ENCODE measurements at places on chromosomes 7 and 10. TPM values are rescaled to one million over a fixed set of nuclear protein-coding genes. Genes with fewer than 3 reads are reported as not detected.

The CACNB2 gene
- 0.19 TPM for total RNA-seq

The ADAM22 gene
- 0.28 TPM for total RNA-seq

The SLIT1 gene
- total RNA-seq = under 0.01 TPM

The CCDC136 gene
- 7.6 TPM for total RNA-seq

The PRKG1 gene
- total RNA-seq = 17.8 TPM

The ANKRD1 gene
- 169 TPM for total RNA-seq

The FAM25G gene
- not detected for total RNA-seq

The TMEM176A gene
- not detected for total RNA-seq

The PRLHR gene
- total RNA-seq = not detected

Measured in regular cardiac myocyte (primary cell).